Heart left ventricle (tissue), 16 donors: ENCODE measurements at places on chromosomes 7 and 10. TPM values are rescaled to one million over a fixed set of nuclear protein-coding genes. Genes with fewer than 3 reads are reported as not detected.

- peaks cover 34% of the 10 kb centered on the region for H3K4me1 ChIP-seq
- H3K27me3 ChIP-seq: no peaks in the 10 kb centered on the region
- DNase-seq: no peak
- peak overlapping the region; percentile 86 for H3K27ac ChIP-seq
- peak overlapping the region; percentile 62 for H3K4me3 ChIP-seq
Measured at GRCh38 chr10:98268694-98269431, 869 bp upstream of the LOXL4 start.

- no peak overlapping the region for H3K27ac ChIP-seq
- H3K4me1 ChIP-seq: no peaks in the 10 kb centered on the region
- DNase-seq: no peak
- no peak overlapping the region for H3K4me3 ChIP-seq
- H3K27me3 ChIP-seq: no peaks in the 10 kb centered on the region
Measured at GRCh38 chr7:5215313-5215712, 25.3 kb downstream of the WIPI2 start.

DNA sequence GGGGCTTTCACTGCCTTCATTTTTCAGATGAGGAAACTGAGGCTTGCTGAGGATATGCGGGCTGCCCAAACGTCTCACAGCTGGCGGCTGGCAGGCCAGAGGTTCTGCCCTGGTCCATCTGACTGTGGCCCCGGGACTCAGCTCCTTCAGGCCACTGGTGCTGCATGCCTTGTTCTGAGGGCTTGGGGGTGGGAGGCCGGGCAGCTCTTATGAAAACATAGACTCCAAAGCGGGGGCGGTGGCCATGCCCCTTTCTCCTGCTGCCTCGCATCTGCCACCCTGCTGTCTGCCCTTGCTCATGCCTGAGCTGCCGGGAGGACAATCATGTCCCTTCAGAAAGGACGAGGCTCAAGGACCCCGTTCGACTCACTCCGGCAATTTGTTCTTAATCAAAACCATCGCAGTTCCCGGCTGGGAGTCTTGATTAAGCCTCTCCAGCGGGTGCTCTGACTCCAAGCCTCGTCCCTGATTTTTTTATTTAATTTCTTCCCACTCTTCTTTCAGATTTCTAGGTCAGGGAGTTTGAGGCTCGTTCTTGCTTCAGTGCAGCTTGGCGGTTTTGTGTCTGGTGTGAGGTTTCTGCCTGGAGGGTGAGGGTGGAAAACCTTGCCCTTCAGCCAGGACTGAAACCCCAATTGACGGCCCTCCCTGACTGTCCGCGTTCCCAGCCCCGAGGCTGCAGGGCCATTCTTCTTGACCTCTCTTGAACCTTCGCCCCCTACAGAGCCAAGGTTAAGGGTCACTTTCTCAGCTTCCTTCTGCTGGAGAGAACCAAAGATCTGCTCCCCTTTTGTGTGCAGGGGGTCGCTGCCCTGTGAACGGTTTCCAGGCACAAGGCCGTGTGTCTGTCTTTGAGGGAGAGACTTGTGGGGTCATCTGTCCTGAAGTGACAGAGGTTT, 120.8 kb downstream of the DNAJB6 start:
- no peaks in the 10 kb centered on the region for H3K4me1 ChIP-seq
- no peaks in the 10 kb centered on the region for H3K36me3 ChIP-seq
- DNase-seq: no peak

The SLF2 gene
- polyA plus RNA-seq: 7.5 TPM

- H3K36me3 ChIP-seq: no peaks in the 10 kb centered on the region
- H3K27me3 ChIP-seq: no peaks in the 10 kb centered on the region
- H3K4me1 ChIP-seq: no peaks in the 10 kb centered on the region
- DNase-seq: no peak
- no peak overlapping the region for H3K4me3 ChIP-seq
Measured at GRCh38 chr10:48951707-48952106, 12.1 kb upstream of the LRRC18 start.

The H2BK1 gene
- not detected for polyA plus RNA-seq

DNA sequence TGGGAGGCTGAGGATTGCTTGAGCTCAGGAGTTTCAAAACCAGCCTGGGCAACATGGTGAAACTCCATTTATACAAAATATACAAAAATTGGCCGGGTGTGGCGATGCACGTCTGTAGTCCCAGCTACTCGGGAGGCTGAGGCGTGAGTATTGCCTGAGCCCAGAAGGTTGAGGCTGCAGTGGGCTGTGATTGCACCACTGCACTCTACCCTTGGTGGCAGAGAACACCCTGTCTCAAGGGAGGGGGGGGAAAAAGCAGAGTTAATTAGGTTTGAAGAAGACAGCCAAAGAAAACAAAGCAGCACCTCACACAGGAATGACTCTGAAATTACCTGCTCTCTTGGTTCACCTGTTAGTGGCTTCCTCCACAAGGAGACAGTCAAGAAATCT, 110.0 kb downstream of the EEPD1 start:
- H3K27me3 ChIP-seq: no peaks in the 10 kb centered on the region
- H3K36me3 ChIP-seq: no peaks in the 10 kb centered on the region
- DNase-seq: no peak
- H3K27ac ChIP-seq: peak overlapping the region; percentile 10
- H3K4me1 ChIP-seq: no peaks in the 10 kb centered on the region

GRCh38 chr10:69769395-69769992, 32.2 kb upstream of the COL13A1 start:
- peaks cover 7% of the 10 kb centered on the region for H3K4me1 ChIP-seq

The ST8SIA6 gene
- 0.80 TPM for polyA plus RNA-seq

DNA sequence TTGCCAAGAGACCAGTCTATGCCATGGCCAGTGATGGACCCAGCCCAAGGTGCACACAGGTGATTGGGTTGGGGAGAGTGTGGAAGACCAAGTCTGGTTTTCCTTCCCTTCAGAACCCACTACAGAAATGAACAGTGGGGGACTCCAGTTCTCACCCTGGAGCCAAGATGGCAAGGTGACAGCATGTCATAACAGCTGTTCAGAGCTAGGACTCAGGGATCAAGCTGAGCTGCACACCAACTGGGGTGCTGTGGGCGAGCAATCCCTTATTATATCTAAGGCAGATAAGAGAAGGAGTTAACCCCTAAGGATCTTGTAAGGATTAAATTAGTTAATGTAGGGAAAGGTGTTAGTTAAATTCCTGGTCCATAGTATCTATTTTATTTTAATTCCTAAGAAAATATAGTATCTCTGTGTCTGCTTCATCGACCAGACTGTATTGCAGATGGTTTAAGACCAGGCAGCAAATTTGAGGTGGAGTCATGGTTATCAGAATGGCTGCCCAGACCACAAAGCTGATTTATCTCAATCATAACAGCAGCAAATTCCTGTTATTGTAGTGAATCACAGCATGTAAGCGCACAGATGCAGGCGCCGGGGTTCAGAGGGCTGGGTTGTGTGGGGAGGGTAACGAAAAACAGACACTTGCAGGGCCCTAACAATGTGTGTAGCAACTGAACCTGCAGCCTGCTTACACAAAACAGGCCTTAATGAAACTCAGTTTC, 208.7 kb upstream of the ZNF32 start:
- H3K27ac ChIP-seq: no peak overlapping the region
- no peak overlapping the region for H3K4me3 ChIP-seq
- DNase-seq: no peak
- H3K4me1 ChIP-seq: no peaks in the 10 kb centered on the region
- no peaks in the 10 kb centered on the region for H3K36me3 ChIP-seq

The KCND2 gene
- polyA plus RNA-seq: not detected

DNA sequence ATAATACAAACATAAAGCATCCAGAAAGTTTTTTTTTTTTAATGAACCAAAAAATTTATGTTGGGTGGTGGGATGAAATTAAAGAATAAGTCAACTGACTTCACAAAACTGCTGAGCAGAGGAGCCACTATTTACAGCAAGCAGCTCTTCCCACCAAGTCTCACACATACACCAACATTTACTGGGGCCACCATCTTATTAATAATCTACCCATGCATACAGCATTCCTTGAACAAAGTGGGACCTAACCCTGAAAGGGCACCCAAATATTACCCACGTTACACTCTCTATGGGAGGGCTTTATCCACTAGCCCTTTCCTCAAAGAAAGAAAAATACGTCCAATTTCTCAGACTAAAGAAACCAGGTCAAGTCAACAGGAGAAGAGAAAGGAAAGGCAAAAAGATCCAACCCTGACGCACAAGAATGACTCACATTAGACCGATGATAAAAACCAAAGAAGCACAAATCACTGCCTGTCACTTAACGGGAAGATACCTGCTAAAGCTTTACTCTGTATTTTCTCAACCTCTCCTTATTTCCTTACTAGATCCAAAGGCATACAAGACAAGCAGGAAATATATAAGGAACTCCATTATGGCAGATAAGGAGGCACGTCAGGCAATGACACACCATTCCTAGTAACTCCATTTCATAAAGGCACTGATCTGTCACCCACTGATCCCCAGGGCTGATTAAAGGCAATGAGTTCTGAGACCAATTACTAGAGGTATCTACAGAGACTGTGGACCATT, 141.8 kb upstream of the ASAH2 start:
- no peak for DNase-seq
- H3K4me3 ChIP-seq: no peak overlapping the region
- no peaks in the 10 kb centered on the region for H3K27me3 ChIP-seq
- no peaks in the 10 kb centered on the region for H3K36me3 ChIP-seq
- no peak overlapping the region for H3K27ac ChIP-seq

DNA sequence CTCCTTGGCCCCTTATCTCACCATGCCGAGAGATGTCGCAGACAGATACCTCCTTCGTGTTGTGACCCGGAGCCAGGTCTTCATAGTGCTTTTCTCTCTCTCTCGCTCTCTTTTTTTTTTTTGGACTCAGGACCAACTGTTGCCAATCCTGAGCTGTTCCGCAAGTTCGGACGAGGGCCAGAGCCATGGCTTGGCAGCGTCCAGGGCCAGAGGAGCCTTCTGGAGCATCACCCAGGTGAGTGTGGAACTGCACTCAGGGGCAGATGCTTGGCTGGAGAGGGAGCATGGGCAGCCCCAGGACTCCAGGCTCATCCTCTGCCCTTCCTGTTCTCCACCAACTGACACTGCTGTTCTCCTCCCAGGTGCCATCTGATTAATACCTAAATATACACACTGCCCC, 7.8 kb downstream of the ZNF862 start:
- DNase-seq: no peak
- no peak overlapping the region for H3K4me3 ChIP-seq
- H3K27me3 ChIP-seq: no peaks in the 10 kb centered on the region
- no peaks in the 10 kb centered on the region for H3K36me3 ChIP-seq

DNA sequence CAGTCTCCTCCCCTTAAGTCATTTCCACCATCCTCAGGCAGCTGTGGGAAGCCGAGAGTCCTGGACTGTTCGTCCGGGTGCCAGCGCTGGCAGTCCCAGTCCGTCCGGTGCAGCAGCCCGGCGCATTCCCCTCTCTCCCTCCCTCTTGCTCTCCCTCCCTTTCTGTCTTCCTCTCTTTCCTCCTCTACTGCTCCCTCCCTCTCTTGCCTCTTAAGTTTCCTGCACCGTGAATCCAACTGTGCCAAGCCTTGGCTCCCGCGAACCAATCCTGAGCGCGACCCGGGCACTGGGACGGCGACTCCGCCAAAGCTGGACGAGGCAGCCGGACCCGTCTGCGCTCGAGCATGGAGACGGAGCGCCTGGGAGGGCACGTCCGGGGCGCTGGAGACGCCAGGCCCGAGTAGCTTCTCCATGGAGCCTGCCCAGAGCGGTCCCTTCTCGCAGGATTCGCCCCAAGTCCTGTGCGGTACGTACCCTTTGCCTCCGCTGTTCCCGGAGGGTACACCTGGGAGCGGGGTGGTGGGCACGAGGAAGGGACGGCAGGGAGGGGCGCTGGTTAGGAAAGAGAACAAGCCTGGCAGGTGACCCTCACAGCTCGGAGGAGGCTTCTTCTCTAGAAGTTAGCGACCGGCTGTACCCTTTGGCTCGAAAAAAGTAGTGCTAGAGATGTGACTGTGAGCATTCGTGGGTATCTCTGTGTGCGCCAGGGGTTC, 1.0 kb downstream of the NXPH1 start:
- no peak for DNase-seq
- H3K4me1 ChIP-seq: peaks cover 33% of the 10 kb centered on the region
- H3K27ac ChIP-seq: no peak overlapping the region

- H3K36me3 ChIP-seq: no peaks in the 10 kb centered on the region
- H3K4me1 ChIP-seq: no peaks in the 10 kb centered on the region
- H3K27me3 ChIP-seq: no peaks in the 10 kb centered on the region
- H3K4me3 ChIP-seq: no peak overlapping the region
- H3K27ac ChIP-seq: no peak overlapping the region
Measured at GRCh38 chr10:97124211-97124610, 61.5 kb downstream of the SLIT1 start.

The DGKB gene
- polyA plus RNA-seq: 0.08 TPM

The BAG3 gene
- polyA plus RNA-seq: 78.8 TPM

The AGR3 gene
- polyA plus RNA-seq: not detected

DNA sequence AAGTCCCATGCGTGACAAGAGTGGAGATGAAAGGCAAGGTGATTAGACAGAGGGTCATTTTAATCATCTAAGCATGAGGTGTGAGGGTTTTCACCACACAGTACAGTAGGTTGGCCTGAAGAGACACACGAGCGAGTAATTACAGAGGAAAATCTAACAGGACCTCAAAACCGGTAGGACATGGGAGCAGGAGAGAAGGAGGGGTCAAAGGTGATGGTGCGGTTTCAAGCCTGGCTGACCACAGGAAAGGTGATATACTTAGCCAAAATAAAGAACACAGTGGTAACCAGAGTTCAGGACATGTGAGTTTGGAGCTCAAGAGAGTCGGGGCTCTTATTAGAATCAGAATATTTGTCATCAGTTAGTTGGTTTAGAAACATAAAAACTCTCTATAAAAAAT, 20.0 kb downstream of the GLI3 start:
- no peak for DNase-seq
- no peak overlapping the region for H3K27ac ChIP-seq
- no peak overlapping the region for H3K4me3 ChIP-seq
- no peaks in the 10 kb centered on the region for H3K27me3 ChIP-seq
- no peaks in the 10 kb centered on the region for H3K36me3 ChIP-seq

The SPDYE11 gene
- polyA plus RNA-seq: not detected

The CPN1 gene
- polyA plus RNA-seq: not detected
